ENCODE measurements at places on chromosomes 1 and 21.

DNA sequence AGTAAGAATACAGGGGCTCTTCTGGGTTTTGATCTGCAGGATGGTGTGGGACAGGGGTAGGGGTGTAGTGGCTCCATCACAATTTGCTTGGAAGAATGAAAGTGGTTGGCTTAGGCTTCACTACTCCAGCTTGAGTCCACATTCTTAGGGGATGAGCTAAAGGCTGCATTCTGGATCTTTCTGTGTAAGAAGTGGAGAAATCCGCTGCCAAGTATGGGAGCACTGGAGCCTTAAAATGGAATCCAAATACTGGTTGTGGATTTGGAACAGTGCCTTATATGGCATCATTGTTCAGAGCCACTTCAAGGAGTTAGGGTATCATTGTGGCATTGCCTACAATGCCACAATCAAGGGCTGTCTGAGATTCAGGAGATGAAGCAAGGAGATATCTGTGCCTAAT lies 187.1 kb downstream of the LMO4 start:
- no peak for DNase-seq

GRCh38 chr1:27522432-27523336 lies 32.7 kb upstream of the WASF2 start:
- DNase-seq: no peak

DNA sequence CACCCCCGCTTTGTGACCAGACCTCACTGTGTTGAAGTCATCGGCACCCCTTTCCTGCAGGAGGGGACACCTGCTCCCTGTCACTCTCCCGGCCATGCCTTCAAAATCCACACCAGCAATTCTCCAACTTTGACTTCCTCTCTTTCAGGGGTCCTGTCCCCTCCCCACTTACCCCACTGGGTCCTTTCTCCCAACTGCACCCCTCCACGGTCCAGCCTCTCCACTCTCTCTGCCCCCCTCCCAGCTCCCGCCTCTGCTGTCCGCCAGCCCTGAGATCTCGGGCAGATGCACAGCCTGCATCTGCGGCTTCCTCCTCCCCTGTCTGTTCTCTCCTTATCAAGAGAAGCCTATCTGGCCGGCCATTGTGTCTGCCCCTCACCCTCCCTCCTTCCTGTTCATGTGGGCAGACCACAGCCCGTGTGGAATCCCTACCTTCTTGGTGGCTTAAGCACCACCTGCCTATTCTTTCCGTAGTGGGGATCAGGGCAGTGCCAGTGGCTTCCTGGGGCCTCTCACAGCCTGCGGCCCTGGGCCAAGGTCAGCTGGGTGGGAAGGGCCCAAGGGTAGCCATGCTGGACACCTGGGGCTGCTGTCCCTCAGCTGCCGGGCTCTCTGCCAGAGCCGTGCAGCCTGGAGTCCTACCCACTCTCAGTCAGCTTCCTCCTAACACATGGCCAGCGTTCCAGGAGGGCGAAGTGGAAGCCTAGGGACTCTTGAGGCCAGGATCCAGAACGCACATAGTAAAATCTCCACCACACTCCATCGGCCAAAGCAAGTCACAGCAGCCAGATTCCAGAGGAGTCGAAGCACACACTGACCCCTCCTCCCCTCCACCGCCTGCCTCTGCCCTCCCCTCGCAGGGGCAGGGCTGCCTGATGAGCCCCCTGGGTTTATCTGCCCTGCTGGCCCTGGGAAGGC lies 5.1 kb upstream of the HES4 start:
- DNase-seq: no peak

DNA sequence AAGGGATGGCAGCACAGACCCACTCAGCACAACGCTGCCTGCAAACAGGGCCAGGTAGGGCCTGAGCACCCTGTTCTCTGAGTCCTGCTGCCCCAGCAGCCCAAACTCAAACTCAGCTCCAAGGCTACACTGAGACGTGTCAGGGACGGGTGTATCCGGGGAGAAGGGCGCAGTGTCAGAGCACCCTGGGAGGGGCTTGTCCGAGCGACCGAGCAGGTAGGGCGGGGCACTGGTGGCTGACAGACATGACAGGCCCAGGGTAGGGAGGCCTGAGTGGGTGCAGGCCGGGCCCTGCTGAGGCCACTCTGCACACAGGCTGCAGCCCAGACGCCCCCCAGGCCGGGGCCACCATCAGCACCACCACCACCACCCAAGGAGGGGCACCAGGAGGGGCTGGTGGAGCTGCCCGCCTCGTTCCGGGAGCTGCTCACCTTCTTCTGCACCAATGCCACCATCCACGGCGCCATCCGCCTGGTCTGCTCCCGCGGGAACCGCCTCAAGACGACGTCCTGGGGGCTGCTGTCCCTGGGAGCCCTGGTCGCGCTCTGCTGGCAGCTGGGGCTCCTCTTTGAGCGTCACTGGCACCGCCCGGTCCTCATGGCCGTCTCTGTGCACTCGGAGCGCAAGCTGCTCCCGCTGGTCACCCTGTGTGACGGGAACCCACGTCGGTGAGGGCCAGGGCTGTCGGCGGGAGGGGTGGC lies 5.5 kb downstream of the SCNN1D start:
- DNase-seq: no peak
